ENCODE measurements at places on chromosomes 7 and 10.

- DNase-seq, result no peak
These were observed 27.0 kb downstream of the RAPGEF5 start for GRCh38 chr7:22329816-22330524.

DNA sequence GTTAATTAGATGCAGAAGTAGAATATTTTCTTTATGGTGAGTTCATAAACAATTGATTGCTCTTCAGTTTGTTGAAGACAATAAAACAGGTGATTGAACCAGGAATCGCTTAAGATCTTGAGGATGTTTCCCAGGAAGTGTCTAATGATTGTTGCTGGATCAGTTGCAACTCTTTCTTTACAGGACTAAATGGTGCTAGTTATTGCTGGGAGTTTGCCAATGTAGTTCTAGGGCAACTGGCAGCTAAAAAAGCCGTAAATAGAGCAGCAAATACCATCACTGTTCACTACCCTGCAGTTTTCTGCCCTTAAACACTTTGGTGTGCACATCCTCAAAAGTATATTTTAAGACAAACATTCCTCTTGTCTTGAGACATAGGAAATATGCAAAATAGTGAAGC is 119.2 kb upstream of the ANK3 start:
- no peak for DNase-seq

GRCh38 chr10:52752801-52753445 is 19.7 kb downstream of the MBL2 start:
- DNase-seq, result no peak

- DNase-seq, result no peak
These were observed 47.4 kb downstream of the LRRC4 start for GRCh38 chr7:127983804-127984332.

All from uterus (tissue), 4 donors.